ENCODE measurements at places on chromosomes 2 and 18.

DNA sequence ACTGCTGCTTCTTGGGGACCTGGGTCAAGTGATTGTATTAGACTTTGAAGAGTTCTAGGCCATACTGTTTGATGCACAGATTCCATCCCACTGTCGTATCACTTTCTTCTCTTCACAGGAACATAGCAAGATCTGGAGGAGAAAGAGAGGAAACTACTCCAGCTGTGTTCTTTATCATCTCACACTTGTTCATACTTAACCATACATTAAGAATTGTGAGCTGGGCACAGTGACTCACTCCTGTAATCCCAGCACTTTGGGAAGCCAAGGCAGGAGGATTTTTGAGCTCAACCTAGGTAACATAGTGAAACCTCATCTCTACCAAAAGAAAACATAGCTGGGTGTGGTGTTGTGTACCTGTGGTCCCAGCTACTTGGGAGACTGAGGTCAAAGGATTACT, 111.7 kb downstream of the PARD3B start:
- no peak for DNase-seq

DNA sequence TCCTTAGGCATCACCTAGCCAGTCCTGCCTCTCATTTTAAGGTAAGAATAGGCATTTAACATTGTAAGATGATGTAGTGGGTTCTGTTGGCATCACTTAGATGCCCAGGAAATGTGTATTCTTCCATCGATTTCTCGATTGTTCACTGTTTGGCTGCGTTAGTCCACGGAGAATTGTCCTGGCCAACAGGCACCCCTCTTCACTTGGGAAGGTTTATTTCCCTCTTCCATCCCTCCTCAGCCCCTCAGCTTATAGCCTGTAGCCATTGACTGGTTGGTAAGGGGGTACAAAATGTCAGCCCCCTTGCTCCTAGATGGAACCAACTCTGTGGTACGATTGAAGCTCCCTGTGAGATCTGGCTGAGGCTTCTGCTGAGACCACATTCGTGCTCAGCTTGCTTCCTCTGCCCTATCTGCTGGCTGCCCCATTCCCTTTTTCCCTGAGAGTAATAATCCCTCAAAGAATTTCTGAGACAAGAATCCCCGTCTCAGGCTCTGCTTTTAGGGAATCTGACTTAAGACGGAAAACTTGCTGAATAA, 43.4 kb downstream of the PLEKHA3 start:
- no peak for DNase-seq

GRCh38 chr18:3040173-3040572, 27.2 kb upstream of the LPIN2 start:
- no peak for DNase-seq

- no peak for DNase-seq
Observed at GRCh38 chr2:47777277-47777937, 5.5 kb upstream of the MSH6 start.

- no peak for DNase-seq
Observed at GRCh38 chr2:144414324-144414845, 105.5 kb downstream of the ZEB2 start.

- no peak for DNase-seq
Observed at GRCh38 chr2:235949567-235950472, 218.4 kb downstream of the GBX2 start.

Measured in stimulated activated CD4-positive, alpha-beta T cell treated with anti-CD3 and anti-CD28 coated beads, Interleukin-2, amount 100 ng/mL, for 4 hours (primary cell).